NCI-H1048 (cell line): ENCODE measurements at places on chromosomes 3 and 15.

- DNase-seq = no peak
Observed at GRCh38 chr3:119571688-119572087, 7.6 kb upstream of the ADPRH start.

DNA sequence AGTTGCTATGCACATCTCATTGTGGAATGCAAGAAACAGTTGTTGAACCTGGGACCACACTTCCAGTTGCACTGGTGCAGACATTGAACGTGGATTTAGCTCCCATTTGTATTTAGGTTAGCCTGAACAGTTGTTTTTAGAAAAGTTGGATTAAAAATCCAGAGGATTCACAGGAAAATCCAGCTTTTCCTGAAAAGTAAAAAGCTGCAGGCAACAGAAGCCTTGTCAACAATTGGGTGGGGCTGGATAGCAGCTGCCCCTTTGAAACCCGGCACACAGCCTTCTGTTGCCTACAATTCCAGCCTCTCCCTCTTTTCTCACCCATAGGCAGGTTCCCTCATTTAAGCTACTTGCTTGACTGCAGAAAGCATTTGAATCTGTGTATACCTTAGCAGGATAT is 165.3 kb upstream of the TBL1XR1 start:
- DNase-seq = no peak

GRCh38 chr3:174232658-174233429 is 626.3 kb upstream of the NAALADL2 start:
- DNase-seq = no peak

DNA sequence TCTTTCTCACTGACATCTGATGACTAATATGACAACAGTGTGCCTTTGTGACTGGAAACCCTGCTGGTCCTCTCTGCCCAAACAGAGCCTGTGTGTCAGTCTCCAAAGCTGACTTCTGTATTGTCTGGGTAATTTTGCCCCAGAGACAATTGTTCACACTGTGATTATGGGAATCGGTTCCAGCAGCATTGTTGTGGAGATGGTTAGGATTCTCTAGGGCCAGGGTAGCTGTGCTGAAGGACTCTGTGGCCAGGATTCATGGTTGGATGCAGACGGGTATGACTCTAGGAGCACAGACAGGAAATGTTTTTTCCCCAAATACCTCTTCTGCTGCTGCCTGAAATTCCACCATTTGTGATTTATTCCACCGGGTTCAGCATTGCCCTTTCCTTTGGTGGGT is 57.5 kb upstream of the ITGA11 start:
- no peak for DNase-seq

DNA sequence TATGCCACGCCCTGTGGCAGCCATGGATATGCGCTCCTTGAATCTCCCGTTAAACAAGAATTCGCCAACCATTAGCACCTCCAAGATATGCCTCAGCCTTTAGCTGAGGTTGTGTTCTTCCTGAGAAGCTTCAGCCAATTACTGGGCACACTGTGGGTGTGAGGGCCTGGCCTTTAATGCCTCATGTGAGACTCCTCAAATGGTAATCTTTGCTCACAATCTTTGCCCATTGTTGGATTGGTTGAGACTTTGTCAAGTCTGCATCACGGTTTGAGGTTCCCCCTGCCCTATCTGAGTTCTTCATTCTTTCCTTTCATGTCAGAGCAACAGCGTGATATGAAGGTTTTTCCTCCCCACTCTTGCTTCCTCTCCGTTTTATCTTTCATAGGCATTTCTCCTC is 108.1 kb upstream of the CCDC54 start:
- no peak for DNase-seq

- DNase-seq = no peak
Observed at GRCh38 chr3:37241880-37242279, 67.5 kb upstream of the LRRFIP2 start.

- no peak for DNase-seq
Observed at GRCh38 chr3:3771567-3771966, 27.7 kb upstream of the LRRN1 start.

DNA sequence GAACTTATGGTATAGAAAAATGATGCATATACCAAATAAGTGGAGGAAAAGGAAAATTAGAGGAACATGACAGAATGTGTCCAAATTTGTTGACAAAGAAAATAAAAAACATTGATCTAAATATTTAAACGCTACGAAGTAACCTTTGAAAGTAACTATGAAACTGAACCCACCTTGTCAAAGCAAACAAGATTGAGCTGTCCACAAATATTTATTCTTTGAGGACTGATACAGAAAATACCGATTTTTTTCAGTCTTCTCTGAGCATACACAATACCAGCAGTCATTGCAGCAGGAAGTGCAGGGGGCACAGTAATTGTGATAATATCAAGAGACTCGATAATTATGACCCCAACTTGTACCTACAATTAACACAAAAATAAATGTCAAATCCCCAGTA is 40.0 kb downstream of the ATP13A3 start:
- DNase-seq = no peak

GRCh38 chr3:10495003-10495402 is 10.4 kb downstream of the ATP2B2 start:
- DNase-seq = no peak

DNA sequence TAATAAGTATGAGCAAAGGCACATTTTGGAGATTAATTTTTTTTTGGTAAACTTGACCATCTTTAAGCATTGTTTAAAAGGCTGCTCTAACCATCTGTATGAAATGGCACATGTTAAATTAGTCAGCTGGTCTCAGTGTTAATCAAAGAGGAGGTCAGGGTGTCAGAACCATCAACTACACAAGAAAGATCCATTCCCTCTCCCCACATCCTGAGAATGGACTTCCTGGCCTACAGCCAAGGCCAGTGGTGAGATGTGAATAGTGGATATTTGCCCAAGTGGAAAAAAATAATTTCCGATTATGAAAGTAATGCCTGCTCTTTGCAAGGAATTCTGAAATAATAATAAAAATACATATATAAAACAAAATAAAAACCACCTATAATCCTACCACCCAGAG is 641.7 kb downstream of the NR2F2 start:
- DNase-seq = no peak

GRCh38 chr3:55286693-55287092 is 200.4 kb downstream of the WNT5A start:
- no peak for DNase-seq

GRCh38 chr3:172151651-172152649 is 112.6 kb downstream of the FNDC3B start:
- DNase-seq = no peak

DNA sequence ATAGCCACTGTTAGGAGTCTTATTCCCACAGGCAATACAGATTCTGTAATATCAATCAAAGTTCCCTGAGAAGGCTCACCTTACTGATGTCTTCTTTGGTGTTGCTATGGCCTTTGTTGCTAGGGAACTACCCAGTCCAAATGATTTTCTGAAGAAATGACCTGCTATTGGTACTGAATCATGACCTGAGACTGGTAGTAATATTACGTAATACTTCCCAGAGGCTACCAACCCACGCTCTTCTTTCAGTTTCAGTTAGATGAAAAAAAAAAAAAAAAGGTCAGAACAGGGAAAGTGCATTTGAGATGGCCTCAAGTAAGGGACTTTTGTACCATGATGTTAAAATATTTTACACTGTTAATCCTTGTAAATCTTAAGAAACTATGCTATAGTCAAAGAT is 1092.5 kb upstream of the EPHA6 start:
- DNase-seq = no peak

- DNase-seq = no peak
Observed at GRCh38 chr15:77867266-77868047, 210.1 kb downstream of the TBC1D2B start.

DNA sequence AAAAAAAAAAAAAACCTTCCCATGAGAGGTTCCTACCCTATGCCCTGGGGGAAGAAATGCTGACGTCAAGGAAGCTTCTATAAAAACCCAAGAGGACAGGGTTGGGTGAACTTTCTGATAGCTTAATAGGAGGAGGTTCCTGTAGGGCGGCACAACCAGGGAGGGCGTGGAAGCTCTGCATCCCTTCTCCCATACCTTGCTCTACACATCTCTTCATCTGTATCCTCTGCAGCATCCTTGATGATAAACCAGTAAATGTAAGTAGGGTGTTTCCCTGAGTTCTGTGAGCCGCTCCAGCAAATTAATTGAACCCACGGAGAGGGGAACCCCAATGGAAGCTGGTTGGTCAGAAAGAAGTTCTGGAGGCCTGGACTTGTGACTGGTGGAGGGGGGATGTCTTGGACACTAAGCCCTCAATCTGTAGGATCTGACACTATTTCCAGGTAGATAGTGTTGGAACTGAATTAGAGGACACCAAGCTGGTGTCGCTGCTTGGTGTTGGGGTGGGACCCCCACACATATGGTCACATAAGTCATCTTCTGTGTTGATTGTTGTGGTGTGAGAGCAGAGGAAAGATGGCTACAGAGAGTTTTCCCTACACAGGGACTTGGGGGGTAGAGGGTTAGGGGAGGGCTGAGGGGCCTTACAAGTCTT is 91.5 kb downstream of the ST6GAL1 start:
- no peak for DNase-seq

DNA sequence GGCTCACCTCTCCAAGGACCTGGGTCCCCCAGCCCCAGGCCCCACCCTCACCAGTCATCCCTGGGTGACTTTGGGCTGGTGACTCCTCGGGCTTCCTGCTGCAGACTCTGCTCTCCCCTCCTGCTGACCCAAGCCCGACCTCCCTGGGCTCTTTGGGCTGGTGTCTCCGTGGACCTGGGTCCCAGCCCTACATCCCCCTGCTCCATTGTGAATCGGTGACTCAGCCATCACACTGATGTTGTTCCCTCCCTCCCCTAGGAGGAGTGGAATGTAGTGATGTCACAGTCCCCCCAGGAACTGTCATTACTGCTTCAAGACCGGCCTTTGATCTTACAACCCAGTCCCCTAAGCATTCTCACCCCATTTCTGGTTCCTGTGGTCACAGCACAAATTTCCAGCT is 83.7 kb downstream of the ADAMTS7 start:
- DNase-seq = no peak

GRCh38 chr3:115324056-115324455 is 177.0 kb upstream of the ZBTB20 start:
- DNase-seq = no peak

- no peak for DNase-seq
Observed at GRCh38 chr15:39336926-39337325, 244.0 kb upstream of the THBS1 start.
